ENCODE measurements at places on chromosomes 12 and 14.

DNA sequence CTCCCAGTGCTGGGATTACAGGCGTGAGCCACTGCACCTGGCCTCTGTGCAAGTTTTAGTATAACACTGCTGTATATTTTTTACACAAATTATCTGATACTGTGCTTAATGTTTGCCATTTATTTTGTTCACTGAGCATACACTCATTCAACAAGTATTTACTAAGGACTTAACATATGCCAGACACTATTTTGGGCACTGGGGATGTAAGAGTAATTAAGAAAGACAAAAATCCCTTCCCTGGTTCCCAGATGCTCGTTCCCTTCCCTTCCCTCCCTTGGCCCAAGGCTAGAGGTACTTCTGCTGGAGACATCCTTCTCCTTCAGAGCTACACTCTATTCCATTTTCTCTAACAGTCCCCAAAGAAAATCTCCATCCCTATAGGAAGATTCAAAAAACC, 12.5 kb downstream of the CIT start:
- H3K4me3 ChIP-seq = no peak overlapping the region
- H3K4me1 ChIP-seq = no peaks in the 10 kb centered on the region
- H3K36me3 ChIP-seq = no peaks in the 10 kb centered on the region
- no peak for DNase-seq
- H3K27ac ChIP-seq = no peak overlapping the region

DNA sequence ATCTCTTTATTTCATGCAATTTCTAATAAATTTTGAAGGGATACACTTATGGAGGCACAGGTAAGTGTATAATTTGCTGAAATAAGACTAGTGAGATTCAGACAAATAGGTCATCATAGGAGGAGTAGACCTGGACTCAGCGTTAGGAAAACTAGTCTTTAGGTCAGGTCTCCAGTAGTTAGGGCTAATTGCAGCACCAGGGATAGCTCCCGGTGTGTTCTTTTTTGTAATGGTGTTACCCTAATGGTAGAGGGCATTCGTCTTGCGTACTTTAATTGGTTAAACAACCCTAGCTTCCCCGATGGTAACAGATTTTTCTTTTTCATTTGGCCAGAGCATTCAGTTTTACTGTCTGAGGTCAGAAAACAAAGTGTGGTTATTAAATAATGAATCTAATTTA, 64.9 kb downstream of the ARID2 start:
- H3K27ac ChIP-seq = no peak overlapping the region
- no peak overlapping the region for H3K4me3 ChIP-seq
- H3K36me3 ChIP-seq = no peaks in the 10 kb centered on the region

GRCh38 chr14:90756755-90757345, 59.4 kb downstream of the TTC7B start:
- H3K4me3 ChIP-seq = peak overlapping the region; percentile 42
- H3K27ac ChIP-seq = peak overlapping the region; percentile 94
- no peaks in the 10 kb centered on the region for H3K27me3 ChIP-seq
- H3K36me3 ChIP-seq = no peaks in the 10 kb centered on the region

DNA sequence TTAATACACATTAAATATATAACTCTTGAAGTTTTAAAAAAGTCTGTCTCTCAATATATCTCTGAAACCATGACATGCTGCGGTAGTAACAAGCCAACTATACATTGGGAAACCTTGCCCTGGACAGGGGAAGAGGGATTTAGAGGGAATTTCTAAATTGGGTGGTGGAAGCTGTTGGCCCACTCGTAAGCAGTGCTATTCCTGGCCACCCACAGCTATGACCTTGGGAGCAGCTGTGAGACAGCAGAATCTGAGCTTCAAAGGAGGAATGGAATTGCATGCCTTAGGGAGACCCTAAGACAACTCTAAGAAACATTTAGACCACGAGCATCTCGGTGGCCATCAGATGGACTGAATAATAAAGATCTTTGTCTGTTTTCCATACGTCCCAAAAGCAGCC, 15.8 kb upstream of the GCH1 start:
- no peaks in the 10 kb centered on the region for H3K4me1 ChIP-seq
- no peak overlapping the region for H3K4me3 ChIP-seq
- H3K27ac ChIP-seq = no peak overlapping the region
- H3K27me3 ChIP-seq = no peaks in the 10 kb centered on the region
- no peaks in the 10 kb centered on the region for H3K36me3 ChIP-seq
- no peak for DNase-seq

DNA sequence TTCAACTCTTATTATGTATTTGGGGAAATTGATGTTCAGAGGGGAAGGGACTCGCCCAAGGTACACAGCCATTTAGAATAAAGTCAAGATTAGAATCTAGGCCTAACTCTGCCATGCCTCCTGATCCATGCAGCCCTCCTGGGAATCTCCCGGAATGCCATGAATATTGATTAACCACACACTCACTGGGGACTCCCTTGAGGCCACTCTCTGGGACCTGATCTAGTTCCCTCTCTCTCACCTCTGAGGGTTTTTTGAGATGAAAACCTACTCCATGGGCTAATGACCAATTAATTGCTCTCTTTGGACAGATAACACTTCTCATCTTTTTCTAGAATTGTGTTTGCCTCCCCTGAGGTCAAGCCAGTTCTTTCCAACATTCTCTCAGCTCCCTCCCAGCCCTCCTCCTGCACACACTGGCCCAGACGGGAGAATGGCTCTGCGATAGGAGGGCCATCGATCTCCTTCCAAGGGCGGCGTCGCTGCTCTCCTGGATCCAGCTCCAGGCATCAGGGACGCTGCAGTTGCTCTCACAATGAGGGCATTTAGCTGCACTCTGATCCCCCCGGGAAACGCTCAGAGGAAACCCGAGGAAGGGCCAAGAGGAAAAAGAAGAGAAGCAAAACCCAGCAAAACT, 22.6 kb downstream of the WSCD2 start:
- no peak for DNase-seq
- H3K4me1 ChIP-seq = no peaks in the 10 kb centered on the region
- no peak overlapping the region for H3K4me3 ChIP-seq
- no peak overlapping the region for H3K27ac ChIP-seq
- no peaks in the 10 kb centered on the region for H3K36me3 ChIP-seq

DNA sequence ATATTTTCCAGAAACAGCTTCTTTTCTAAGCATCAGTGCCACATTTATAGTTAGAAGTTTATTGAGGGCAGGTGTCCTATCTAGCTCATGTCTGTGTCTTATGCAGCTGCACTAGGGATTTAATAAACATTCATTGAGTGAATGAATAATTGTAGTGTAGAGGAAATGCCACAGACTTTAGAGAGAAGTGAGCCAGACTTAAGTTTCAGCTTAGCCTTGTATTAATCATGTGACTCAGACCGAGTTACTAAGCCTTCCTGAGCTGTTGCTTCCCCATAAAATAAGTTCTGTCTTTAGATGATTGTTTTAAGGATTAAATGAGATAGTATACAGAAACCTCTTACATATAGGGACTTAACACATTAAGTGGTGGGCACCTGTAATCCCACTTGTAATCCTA, 236.1 kb upstream of the DDHD1 start:
- no peaks in the 10 kb centered on the region for H3K36me3 ChIP-seq
- no peak overlapping the region for H3K27ac ChIP-seq
- DNase-seq = no peak
- no peak overlapping the region for H3K4me3 ChIP-seq

DNA sequence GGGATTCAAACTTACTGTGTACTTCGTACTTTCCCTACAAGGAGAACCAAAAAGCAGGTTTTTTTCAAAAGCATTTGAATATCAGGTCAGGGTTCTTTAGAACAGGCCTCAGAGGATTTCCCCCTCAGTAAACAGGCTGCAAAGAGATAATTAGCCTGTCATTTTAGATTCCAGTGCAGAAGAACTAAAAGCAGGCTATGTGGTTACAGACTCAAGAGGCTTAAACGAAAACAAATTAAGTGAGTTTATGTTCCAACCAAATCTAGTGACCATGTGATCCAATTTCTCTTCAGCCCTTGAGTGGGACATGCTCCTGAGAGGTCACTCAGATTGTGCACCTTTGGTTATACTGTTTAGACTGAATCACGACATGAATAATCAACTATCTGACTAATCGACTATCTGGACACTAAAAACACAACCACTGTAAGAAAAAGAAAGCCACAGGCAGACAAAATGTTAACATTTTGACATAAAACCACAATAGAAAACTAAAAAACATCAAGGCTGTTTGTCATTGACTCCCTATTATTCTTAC, 4.5 kb downstream of the TMED8 start:
- no peak overlapping the region for H3K27ac ChIP-seq
- no peak overlapping the region for H3K4me3 ChIP-seq
- no peak for DNase-seq
- no peaks in the 10 kb centered on the region for H3K36me3 ChIP-seq

DNA sequence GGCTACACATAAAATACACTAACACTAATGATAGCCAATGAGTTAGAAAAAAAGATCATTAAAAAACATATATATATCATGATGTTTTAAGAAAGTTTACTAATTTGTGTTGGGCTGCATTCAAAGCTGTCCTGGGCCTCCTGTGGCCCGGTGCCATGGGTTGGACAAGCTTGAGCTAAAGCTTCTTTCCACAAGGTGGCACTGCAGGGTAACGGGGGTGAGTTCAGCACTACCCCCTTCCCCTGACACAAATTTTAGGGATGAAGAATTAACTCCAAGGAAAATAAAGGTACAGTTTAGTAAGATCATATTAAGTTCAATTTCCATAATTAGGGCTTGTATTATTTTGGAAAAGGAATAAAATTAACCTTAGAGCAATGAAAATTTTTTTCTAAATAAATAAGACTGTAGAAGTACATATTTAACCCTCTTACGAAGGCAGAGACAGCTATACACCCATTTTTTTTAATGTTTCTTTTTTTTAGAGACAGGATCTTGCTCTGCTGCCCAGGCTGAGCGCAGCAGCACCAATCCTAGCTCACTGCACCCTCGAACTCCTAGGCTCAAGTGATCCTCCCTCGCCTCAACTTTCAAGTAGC, 38.9 kb downstream of the PPP1R13B start:
- H3K27me3 ChIP-seq = no peaks in the 10 kb centered on the region
- no peaks in the 10 kb centered on the region for H3K36me3 ChIP-seq
- no peak overlapping the region for H3K4me3 ChIP-seq
- peak; percentile 40 for DNase-seq
- no peaks in the 10 kb centered on the region for H3K4me1 ChIP-seq
- H3K27ac ChIP-seq = no peak overlapping the region

DNA sequence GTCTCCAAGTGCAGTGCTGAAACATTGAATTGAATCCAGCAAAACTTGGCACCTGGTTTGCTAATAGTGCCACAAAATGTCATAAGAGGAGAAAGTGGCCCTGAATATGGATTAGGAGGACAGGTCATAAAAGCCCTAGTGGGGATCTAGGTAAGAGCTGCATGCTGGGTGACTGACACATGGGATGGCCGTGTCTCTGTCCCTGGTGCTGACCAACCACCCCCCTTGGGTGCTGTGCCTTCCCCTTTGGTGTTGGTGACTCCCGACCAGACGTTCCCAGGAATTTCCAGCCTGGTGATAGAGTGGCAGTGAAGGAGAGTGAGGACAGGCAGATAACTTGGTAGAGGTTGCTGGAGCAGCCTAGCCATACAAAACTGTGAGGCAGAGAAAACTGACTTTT, 142.8 kb downstream of the VRK1 start:
- H3K36me3 ChIP-seq = no peaks in the 10 kb centered on the region
- H3K27me3 ChIP-seq = no peaks in the 10 kb centered on the region
- H3K27ac ChIP-seq = no peak overlapping the region
- DNase-seq = no peak

GRCh38 chr14:81535396-81536164, 1.9 kb upstream of the SEL1L start:
- H3K27me3 ChIP-seq = no peaks in the 10 kb centered on the region
- peaks cover 28% of the 10 kb centered on the region for H3K4me1 ChIP-seq
- peak overlapping the region; percentile 70 for H3K27ac ChIP-seq
- DNase-seq = no peak
- no peaks in the 10 kb centered on the region for H3K36me3 ChIP-seq

DNA sequence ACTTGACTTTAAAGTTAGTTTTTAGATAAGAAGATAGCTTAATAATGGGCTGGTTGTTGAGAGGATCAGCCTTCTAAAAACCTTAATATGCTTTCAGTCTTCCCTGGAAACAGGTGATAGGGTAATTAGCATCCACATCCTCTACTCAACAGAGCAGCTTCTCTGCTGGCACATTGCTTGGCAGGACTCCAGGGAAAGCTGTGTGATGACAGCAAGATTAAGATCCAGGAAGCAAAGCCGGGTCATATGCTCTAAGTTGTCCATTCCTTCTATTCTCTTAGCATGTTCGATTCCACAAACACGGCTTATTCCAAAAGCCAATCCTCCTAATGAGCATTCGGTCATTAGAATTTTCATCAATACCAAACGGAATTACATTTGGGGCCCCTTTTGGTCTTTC, 87.0 kb downstream of the HMGA2 start:
- no peak overlapping the region for H3K4me3 ChIP-seq
- H3K36me3 ChIP-seq = no peaks in the 10 kb centered on the region
- no peak overlapping the region for H3K27ac ChIP-seq
- no peaks in the 10 kb centered on the region for H3K27me3 ChIP-seq
- no peaks in the 10 kb centered on the region for H3K4me1 ChIP-seq

GRCh38 chr12:124703856-124704255, 136.4 kb upstream of the NCOR2 start:
- H3K4me3 ChIP-seq = no peak overlapping the region
- H3K27ac ChIP-seq = no peak overlapping the region
- DNase-seq = no peak
- H3K36me3 ChIP-seq = no peaks in the 10 kb centered on the region

DNA sequence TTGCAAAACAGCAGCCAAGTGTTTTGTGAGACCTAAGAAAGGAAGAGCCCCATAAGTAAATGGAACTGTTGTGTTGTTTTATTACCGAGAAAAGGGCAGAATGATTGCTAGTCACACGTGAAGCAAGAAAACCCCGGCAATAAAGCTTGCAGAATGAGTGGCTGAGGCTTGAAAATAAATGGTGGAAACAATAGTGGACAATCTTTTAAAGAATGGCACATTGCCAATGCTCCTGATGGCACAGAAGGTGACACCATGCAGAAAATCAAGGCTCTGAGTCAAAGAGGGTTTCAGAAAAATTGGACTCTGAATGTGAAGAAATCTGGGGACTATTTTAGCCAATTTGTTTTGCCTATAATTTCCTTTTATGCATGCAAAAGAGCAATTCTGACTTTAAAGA, 4.0 kb upstream of the AQP2 start:
- no peaks in the 10 kb centered on the region for H3K4me1 ChIP-seq
- no peak overlapping the region for H3K27ac ChIP-seq
- no peak overlapping the region for H3K4me3 ChIP-seq
- no peaks in the 10 kb centered on the region for H3K36me3 ChIP-seq
- no peak for DNase-seq

GRCh38 chr12:67042697-67043131, 226.4 kb upstream of the CAND1 start:
- H3K27ac ChIP-seq = no peak overlapping the region
- H3K36me3 ChIP-seq = no peaks in the 10 kb centered on the region
- no peaks in the 10 kb centered on the region for H3K27me3 ChIP-seq
- H3K4me3 ChIP-seq = no peak overlapping the region
- H3K4me1 ChIP-seq = no peaks in the 10 kb centered on the region
- DNase-seq = no peak

Data from gastrocnemius medialis (tissue), 4 donors.